ENCODE measurements at places on chromosomes 3 and 15.

GRCh38 chr3:159734681-159735080 lies 254.0 kb upstream of the IL12A start:
- DNase-seq = no peak

DNA sequence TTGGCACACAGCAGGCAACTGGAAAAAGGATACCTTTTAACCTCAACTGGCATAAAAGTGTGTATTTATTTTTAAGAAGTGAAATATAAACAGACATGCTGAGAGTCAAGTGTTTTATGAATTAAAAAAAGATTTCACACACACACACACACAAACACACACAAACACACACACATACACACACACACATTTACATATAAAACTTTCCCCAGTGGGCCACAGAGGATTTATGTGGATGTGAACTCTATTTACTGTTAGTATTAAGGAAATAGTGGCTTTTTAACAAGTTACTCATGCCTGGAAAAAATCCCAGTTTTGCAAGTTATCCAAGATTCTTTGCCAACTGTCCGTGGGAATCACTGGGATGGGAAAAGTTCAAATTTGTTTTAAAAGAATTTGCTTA lies 725.9 kb upstream of the NR2F2 start:
- DNase-seq = no peak

DNA sequence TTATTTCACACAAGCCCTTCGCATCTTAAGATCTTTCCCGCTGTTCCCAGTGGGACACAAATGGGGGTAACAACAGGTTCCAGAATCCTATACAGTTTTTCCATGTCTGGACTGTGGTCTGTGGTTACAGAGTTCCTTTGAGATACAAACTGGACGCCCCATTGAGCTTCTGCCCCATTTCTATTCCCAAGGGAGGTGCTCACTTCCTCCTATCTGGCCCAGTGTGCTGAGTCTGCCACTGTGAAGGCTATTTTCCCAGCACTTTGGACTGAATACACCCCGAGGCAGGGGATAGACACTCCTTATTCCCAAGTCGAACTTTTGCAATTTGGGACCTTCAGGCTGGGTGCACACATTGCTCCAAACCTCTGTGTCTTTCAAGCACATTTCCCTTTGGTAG lies 44.0 kb downstream of the MESD start:
- DNase-seq = no peak

GRCh38 chr3:196920733-196921132 lies 21.6 kb downstream of the NCBP2 start:
- DNase-seq = no peak

DNA sequence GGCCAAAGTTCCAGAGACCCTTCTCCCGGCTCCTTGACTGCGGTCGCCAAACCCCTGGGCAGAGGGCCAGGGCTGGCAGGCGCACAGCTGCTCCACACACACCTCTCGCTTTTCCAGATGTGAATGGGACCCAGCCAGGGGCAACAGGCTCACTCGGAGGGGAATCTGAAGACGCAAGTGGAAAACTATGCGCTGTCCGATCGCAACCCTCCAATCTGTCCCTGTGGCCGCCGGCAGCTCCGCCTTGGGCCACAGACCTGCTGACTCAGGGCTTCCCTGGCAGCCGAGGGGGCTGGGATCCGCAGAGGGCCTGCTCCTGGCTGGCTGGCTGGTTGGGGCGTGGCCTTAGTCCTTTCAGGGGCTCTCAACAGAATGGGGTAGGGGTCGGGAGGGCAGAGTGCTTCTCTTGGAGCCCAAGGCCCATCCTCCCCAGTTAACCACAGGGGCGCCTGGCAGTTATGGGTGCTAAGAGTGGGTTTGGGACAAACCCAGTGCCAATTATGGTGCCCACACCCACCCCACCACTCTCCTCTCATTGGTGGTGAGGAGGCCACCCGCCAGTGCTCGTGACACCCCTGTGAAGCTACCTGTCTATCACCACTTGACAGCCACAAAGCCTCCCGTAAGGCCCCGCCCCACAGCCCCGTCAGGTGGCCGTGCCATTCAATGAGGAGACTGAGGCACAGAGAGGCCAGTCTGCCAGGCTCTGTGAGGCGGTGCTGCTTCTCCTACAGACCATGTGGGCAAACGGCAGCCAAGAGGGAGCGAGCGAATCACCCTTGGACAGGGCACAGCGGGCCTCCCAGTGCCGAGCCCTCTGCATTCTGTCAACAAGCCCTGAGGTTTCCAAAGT lies 53.8 kb downstream of the IQSEC1 start:
- no peak for DNase-seq

DNA sequence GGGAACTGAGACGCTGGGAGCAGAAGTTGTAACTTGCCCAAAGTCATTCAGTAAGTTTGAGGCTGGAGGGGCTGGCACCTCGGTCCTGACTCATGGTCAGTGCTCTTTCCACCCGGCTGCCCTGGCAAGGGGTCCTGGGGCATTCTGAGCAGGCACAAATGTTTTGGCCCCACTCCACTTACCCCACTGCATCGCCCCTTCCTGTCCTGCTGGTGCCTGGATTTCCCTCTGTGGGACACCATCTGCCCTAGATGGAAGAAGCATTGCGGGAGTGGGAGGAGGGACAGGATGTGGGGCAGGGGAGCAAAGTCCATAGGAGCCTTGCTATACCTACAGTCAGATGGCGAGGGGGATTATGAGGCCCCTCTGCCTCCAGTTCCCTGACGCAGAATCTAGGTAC lies 4.5 kb downstream of the CORO2B start:
- no peak for DNase-seq

DNA sequence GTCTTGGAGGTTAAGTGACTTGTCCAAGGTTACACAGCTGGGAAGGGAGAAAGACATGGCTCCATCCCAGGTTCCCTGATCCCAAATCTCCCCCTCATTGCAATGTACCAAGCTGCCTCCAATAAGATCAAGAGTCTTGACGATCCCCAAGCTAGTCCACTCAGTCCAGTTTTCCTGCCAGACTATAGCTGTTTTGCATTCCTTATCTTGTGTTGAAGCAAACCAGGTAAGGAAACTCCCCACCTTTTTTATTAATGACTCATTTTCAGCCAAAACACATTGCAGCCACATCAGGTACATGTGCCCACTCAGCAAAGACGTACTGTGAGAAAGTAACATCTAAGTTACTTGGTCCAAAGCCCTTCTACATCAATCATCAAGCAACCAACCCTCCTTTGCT lies 41.9 kb downstream of the LIPC start:
- peak; percentile 89 for DNase-seq

DNA sequence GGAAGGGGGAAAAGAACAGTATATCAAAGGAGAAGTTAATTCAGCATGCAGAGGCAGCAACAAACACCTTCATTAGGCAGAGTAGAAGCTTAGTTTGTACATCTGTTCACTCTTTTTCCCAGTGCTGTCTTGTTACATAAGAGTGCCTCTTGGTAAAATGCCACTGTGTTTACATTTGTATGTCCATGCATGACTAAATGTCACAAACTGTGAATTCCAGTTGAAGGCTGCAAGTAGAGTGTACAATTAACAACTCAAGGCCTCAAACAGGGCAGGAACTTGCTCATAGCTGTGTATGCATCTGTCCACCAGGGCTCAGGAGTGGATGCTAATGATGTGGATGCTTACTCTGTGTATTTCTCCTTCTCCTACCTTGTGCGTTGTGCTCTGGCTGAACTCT lies 214.2 kb upstream of the TPM1 start:
- no peak for DNase-seq

DNA sequence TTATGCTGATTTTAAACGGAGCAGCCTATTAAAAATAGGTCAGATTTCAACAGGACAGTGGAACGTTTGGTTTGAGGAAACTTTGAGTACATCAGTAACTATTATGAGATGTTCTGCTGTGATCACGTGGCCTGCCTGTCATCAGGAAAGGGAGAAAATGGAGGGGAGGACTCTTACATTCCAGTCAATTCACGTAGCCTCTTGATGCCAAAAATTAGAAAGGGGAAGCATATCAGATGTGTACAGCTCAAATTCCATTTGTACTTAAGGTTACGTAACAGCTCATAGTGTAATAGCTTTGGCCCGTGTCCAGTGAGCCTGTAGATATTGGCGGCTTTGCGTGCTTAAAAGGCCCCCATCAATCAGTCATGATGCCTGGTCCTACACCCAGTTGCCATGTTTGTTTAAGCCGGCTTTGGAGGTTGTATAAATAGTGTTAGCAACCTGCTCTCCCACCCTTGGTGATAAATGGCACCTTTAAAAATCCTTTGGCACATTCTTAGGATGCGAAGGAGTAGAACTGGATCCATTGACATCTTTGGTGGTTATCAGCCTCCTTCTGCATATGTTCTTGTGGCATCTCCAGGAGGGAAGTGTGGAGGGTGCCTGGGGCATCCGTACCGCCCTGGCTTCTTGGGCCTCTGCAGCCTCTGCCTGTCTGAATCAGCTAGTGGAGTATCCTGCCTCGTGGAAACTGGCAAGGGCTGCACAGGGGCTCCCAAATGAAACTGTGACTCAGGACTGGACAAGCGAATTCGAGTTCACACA lies 163.9 kb downstream of the THSD4 start:
- no peak for DNase-seq

DNA sequence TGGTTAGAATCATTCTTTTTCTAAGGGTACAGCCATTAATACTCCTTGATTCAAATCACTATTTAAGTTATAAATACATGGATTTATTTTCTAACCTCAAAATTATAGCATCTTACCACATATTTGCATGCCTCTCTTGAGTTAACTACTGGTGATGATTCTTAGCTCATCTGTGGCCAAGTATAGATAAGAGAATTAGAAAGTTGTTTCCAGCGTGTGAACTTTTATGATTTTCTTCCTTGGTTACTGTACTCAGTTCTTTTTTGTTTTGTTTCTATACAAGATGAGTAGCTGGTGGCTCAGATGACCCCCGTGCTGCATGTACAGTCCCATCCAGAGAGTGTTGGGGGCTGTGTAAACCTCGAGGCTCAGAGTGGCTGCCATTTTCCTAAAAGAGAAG lies 124.6 kb downstream of the IGF1R start:
- no peak for DNase-seq

DNA sequence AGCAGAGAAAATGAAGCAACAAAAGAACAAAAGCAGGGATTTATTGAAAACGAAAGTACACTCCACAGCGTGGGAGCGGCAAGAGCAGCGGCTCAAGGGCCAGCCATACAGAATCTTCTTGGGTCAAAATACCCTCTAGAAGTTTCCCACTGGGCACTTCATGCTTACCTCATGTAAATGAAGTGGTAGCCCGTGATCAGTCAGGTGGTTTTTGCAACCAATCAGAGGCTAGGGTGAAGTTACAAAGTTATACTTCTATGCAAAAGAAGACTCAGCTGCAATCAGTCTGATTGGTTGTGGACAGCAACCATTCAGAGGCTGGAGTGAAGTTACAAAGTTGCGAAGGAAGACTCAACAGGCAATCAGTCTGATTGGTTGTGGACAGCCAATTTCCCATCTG lies 37.8 kb upstream of the TRH start:
- peak; percentile 13 for DNase-seq

GRCh38 chr3:121942116-121942786 lies 48.0 kb downstream of the SLC15A2 start:
- no peak for DNase-seq

- no peak for DNase-seq
Measured at GRCh38 chr15:50819344-50819743, 53.8 kb upstream of the SPPL2A start.

- DNase-seq = no peak
Measured at GRCh38 chr3:10443272-10444109, 61.9 kb downstream of the ATP2B2 start.

GRCh38 chr3:25520926-25521559 lies 93.0 kb downstream of the RARB start:
- no peak for DNase-seq

DNA sequence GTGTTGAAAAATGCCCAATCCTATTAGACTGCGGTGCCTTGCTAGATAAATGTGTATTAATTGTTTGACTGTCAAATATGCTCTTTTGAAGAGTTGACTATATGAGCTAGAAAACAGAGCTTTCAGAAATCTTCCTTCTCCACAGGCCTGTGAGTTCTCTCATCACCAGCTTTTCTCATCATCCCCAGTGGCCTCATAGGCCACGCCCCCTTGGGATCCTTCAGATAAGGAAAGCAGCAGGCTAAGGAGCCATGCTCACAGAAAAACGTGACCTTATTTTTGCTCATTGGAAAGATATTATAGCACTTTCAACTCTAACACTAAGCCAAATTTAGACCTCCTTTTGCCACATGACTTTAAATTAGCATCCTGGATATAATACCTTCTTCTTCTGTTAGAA lies 514.4 kb upstream of the ARRDC4 start:
- no peak for DNase-seq

GRCh38 chr15:32794973-32795372 lies 77.2 kb downstream of the GREM1 start:
- DNase-seq = no peak

- no peak for DNase-seq
Measured at GRCh38 chr3:128714887-128715491, 11.0 kb upstream of the RAB7A start.

DNA sequence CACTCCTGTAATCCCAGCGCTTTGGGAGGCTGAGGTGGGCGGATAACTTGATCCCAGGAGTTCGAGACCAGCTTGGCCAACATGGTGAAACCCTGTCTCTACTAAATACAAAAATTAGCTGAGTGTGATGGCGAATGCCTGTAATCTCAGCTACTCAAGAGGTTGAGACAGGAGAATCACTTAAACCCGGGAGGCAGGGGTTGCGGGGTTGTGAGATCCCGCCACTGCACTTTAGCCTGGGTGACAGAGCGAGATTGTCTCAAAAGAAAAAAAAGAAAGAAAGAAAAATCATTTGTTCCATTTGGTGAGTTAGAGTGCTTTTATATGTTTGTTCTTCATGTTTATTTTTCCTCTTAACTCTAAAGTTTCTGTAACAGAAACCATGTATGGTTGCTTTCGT lies 7.3 kb downstream of the NCK1 start:
- DNase-seq = no peak

DNA sequence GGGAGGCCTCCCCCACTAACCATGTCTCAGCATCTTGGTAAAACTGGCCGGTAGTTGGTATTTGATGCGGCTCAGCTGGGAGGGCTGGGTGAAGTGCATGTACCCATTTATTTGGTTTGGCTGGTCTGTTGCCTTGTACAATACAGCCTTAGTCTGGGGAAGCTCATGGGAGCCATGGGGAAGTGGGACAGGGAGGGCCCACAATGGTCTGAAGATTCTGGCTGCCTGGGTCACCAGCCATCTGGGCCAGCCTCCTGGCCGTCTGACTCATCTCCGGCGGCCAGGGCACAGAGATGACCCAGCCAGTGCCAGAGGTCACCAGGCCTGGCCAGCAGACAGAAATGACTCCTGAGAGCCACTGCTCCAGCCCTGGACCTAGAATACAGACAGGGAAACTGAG lies 51.6 kb upstream of the SMAD6 start:
- peak; percentile 24 for DNase-seq

DNA sequence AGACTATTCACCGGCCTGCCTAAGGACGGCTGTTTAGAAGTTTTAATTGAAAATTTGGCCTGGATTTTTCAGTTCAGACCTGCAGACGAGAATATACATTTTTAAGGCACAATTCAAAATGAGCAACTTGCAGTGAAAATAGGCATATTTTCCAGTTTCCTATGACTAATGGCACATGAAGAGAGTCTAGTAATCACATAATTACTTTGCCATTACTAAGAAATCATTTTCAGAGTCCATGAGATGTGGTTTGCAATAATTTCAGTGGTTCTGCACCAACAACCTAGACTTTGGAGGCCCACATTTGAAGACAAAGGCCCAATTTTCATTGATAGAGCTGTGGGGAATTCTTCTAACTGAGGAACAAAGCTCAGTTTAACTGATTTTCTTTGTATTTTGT lies 205.3 kb downstream of the SOX2 start:
- no peak for DNase-seq
